ENCODE measurements at places on chromosomes 2 and 18.

GRCh38 chr2:173058097-173058496 is 17.5 kb upstream of the MAP3K20 start:
- DNase-seq = no peak

GRCh38 chr2:166239548-166239947 is 111.7 kb upstream of the SCN1A start:
- no peak for DNase-seq

GRCh38 chr2:160532388-160532787 is 38.8 kb upstream of the RBMS1 start:
- no peak for DNase-seq

DNA sequence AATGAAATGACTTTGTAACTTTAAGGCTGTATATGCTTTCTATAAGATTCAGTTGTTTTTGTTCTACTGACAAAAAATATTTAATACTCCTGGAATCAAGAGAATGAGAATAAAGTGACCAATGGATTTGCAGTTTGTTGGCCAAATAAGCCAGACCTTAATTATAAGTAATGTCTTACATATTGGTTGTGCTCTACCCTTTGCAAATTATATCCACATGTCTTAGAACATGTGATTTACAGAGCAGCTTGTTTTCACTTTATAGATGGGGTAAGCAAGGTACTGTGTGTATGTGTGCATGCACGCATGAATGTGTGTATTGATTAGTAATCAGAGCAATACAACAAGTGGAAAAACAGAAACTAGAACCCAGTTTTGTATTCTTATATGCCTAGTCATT is 59.1 kb downstream of the RMDN2 start:
- DNase-seq = no peak

GRCh38 chr2:229098801-229099200 is 172.3 kb downstream of the PID1 start:
- no peak for DNase-seq

DNA sequence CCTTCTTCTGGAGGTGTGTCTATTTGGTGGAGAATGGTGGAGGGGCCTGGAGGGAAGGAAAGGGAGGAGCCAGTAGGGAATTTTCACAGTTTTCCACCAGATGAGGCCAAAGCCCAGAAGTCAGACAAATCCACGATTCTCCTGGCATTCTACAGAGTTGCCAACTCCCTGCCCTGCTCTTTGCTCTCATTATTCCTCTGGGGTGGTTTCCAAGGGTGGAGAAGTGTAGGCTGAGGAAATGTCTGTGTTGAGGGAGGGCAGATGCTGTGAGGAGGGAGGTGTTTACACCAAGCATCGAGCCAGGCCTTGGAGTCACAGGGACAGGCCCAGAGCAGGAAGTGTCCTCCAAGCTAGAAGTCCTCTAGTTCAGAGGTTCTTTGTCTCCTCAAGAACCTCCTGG is 124.1 kb upstream of the LGALSL start:
- DNase-seq = no peak

DNA sequence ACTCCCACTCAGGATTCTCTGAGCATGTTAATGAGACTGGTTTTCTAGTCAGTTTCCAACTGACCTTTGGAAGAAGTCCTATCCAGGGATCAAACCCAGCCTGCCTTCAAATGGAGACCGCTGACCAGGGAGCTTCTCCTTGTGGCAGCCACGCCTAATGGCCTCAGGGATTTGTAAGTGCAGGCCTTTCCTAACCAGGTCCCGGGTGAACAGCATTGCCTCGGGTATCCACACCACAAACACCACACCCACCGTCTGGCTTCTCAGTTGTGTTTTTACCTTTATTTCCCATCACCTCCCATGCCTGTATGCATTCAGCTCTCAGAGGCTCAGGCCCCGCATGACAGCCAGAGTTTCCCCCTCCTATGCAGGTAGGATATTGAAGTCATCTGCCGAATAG is 406.3 kb upstream of the HS6ST1 start:
- DNase-seq = no peak

- DNase-seq = no peak
These were observed 27.8 kb downstream of the ZNF236 start for GRCh38 chr18:76850112-76850511.

DNA sequence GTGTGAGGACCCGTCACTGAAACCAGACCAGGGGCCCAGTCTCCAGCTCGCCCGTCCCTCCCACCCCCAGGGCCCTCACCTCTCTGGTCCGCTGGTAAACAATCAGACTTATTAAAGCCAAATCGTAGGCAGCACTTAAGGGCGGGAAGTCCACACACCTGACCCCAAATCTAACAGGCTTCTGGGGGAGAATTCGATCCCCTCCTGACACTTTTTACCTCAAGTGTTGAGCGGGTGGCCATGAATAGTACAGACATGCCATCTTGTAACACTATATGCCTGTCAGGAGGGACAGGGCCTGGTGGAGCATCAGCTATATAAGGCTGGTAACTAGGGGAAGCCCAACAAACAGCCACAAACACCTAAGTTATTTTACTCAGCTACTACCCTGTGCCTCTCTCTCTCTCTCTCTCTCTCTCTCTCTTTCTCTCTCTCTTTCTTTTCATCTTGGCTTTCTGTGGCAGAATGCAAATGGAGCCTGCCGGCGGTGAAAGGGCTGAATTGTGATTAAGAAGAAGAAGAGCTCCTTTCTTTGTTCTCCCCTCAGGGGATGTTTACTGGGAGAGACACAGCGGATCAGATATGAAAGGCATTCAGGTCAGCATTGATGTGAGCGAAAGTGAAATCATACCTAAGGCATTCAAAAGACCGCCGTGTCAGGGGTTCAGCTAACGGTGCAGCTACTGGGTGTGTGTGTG is 9.5 kb downstream of the ZEB2 start:
- peak; percentile 92 for DNase-seq

DNA sequence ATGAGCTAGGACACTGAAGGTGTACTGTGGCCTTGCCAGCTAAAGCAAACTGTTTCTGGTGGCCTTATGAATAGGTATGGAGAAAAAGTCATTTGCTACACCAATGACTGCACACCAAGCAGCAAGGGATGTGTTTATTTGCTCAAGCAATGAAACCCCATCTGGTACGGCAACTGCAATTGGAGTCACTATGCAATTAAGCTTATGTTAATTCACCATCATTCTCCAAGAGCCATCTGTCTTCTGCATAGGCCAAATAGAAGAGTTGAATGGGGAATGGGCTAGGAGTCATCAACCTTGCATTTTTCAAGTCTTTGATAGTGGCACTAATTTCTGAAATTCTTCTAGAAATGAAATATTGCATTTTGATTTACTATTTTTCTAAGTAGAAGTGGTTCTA is 372.0 kb downstream of the KCNJ3 start:
- no peak for DNase-seq

- DNase-seq = no peak
These were observed 101.2 kb downstream of the LTBP1 start for GRCh38 chr2:33047939-33048338.

GRCh38 chr2:8548619-8549150 is 133.2 kb upstream of the ID2 start:
- no peak for DNase-seq

- DNase-seq = no peak
These were observed 96.5 kb downstream of the EHBP1 start for GRCh38 chr2:62801814-62802523.

- no peak for DNase-seq
These were observed 19.2 kb downstream of the RALB start for GRCh38 chr2:120271711-120272379.

GRCh38 chr2:113342650-113343049 is 63.9 kb upstream of the PAX8 start:
- no peak for DNase-seq

DNA sequence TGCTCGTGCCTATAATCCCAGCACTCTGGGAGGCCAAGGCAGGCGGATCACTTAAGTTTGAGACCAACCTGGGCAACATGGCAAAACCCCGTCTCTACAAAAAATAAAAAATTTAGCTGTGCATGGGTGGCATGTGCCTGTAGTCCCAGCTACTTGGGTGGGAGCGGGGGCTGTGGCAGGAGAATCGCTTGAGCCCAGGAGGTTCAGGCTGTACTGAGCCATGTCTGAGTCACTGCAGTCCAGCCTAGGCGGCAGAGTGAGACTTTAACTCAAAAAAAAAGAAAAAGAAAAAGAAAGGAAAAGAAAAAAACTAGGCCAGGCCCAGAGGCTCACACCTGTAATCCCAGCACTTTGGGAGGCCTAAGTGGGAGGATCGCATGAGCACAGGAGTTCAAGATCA is 30.8 kb downstream of the TWSG1 start:
- DNase-seq = no peak

- no peak for DNase-seq
These were observed at the start of gene FNDC4 for GRCh38 chr2:27494944-27495554. FNDC4 (minus strand) TSS chr2:27495200; CDS start chr2:27494679, 521 bp downstream.

DNA sequence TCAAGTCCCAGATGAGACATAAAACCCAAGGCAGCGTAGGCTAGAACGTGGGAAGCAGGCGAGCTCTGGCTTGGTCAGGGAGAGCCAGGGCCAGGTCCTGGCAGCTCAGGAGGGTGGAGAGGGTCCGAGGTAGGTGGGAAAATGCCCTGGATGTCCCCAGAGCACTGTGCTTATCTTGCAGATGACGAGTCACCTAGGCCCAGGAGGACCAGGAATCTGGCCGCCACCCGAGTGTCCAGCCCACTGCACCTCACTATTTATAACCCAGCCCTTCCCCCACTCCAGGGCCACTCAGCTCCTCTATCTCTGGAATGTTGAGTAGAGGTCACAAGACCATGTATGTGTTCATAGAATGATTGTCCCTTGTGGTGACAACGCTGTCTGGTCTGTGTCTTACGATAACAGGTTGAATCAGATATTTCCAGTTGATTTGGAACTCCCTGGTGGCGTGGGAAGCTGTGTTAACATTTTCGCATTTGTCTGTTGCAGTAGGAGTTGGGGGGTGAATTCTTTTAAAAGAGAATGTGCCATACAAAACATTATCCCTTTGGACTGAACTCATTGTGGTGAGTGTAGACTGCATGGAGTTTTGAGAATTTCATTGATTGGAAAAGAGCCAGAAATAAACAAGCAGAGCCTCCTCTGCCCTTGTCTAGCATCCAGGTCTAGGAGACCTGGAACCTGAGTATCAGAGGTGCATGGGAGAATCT is 47.5 kb downstream of the EMILIN2 start:
- no peak for DNase-seq

- no peak for DNase-seq
These were observed 151.1 kb downstream of the MBP start for GRCh38 chr18:76981396-76981968.

- no peak for DNase-seq
These were observed 47.2 kb upstream of the MGAT4A start for GRCh38 chr2:98778151-98778550.

- no peak for DNase-seq
These were observed at the start of gene KCNIP3 for GRCh38 chr2:95296880-95297487. KCNIP3 (plus strand) TSS chr2:95297347; CDS start chr2:95297439, 92 bp downstream.

Measured in NT2/D1 (cell line).